ENCODE measurements at places on chromosomes 6 and 20. TPM values are rescaled to one million over a fixed set of nuclear protein-coding genes. Genes with fewer than 3 reads are reported as not detected.

The BMP7 gene
- total RNA-seq: 1.6 TPM

GRCh38 chr6:20102397-20103073, 109.7 kb downstream of the MBOAT1 start:
- H3K4me3 ChIP-seq: no peak overlapping the region
- H3K27me3 ChIP-seq: no peaks in the 10 kb centered on the region
- H3K27ac ChIP-seq: no peak overlapping the region
- DNase-seq: no peak
- no peaks in the 10 kb centered on the region for H3K36me3 ChIP-seq
- no peaks in the 10 kb centered on the region for H3K4me1 ChIP-seq

The SYNGAP1 gene
- total RNA-seq: 12.5 TPM

The WFDC10B gene
- total RNA-seq: not detected

DNA sequence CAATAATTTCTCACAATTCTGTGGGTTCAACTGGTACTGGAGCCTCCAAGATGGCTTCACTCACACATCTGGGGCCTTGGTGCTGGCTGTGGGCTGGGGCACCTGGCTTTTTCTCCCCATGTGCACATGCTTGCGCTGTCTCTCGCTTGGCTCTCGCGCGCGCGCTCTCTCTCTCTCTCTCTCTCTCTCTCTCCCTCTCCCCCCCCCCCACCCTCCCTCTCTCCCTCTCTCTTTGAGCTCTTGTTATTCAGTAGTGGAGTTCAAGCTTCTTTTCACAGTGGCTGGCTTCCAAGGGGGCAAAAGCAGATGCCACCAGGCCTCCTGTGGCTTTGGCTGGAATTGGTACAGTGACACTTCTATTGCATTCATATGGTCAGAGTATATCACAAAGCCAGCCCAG, 10.8 kb upstream of the TBCC start:
- no peaks in the 10 kb centered on the region for H3K27me3 ChIP-seq
- no peaks in the 10 kb centered on the region for H3K4me1 ChIP-seq
- no peak overlapping the region for H3K4me3 ChIP-seq
- no peak for DNase-seq
- H3K27ac ChIP-seq: no peak overlapping the region

The CTCFL gene
- not detected for total RNA-seq

The CDH4 gene
- not detected for total RNA-seq

DNA sequence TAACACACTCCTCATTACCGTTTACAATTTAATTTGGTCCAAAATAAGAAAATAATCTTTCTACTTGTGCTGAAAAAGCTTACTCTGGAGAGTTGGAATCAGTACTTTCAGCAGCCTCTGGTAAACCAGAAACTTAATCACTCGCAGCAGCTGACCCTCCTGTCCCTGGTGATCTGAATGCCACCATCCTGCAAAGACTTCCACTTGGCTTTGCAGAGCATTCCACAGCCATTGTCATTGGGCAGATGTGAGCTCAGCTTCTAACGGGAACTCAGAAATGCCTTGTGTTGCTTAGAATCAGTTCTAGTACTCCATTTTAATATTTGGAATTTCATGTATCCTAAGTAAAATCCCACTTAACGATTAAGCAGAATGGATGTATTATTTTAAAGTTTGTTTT, 59.7 kb downstream of the PHACTR1 start:
- H3K27me3 ChIP-seq: no peaks in the 10 kb centered on the region
- no peaks in the 10 kb centered on the region for H3K36me3 ChIP-seq
- no peak overlapping the region for H3K4me3 ChIP-seq
- DNase-seq: no peak
- H3K4me1 ChIP-seq: no peaks in the 10 kb centered on the region
- no peak overlapping the region for H3K27ac ChIP-seq

- no peak overlapping the region for H3K4me3 ChIP-seq
- no peaks in the 10 kb centered on the region for H3K27me3 ChIP-seq
- no peaks in the 10 kb centered on the region for H3K4me1 ChIP-seq
- DNase-seq: no peak
- no peaks in the 10 kb centered on the region for H3K36me3 ChIP-seq
- H3K27ac ChIP-seq: no peak overlapping the region
Measured at GRCh38 chr6:72414657-72415056, 207.2 kb upstream of the KCNQ5 start.

- no peak overlapping the region for H3K4me3 ChIP-seq
- H3K27ac ChIP-seq: no peak overlapping the region
- H3K36me3 ChIP-seq: no peaks in the 10 kb centered on the region
- no peak for DNase-seq
- H3K27me3 ChIP-seq: no peaks in the 10 kb centered on the region
Measured at GRCh38 chr6:46032110-46032998, 16.7 kb upstream of the CLIC5 start.

The FAXC gene
- 5.2 TPM for total RNA-seq

GRCh38 chr20:56788671-56789610, 159.8 kb downstream of the TFAP2C start:
- no peak for DNase-seq
- H3K27ac ChIP-seq: peak overlapping the region; percentile 87
- no peak overlapping the region for H3K4me3 ChIP-seq
- no peaks in the 10 kb centered on the region for H3K36me3 ChIP-seq

The NKAIN4 gene
- not detected for total RNA-seq

DNA sequence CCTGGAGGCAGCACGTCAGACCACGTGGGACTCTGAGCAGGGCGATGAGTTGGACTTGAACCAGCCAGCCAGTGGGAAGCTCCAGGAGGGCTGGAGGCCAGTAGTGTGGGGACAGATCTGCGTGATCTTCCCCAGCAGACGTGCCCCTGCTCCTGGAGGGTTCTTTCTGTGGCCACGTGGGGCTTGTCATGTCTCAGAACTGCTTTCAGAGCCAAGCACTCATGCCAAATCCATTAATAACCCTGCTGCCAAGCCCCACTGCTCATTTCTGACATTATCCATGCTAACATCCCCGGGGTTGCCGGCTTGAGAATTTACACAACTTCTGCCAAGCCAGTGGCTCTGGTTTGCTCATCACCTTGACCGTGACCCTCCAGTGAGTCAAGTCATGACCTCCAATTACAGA, 38.3 kb downstream of the SIRPA start:
- H3K27ac ChIP-seq: no peak overlapping the region
- DNase-seq: no peak
- H3K4me3 ChIP-seq: no peak overlapping the region
- H3K36me3 ChIP-seq: no peaks in the 10 kb centered on the region

The CPNE1 gene
- 135 TPM for total RNA-seq

DNA sequence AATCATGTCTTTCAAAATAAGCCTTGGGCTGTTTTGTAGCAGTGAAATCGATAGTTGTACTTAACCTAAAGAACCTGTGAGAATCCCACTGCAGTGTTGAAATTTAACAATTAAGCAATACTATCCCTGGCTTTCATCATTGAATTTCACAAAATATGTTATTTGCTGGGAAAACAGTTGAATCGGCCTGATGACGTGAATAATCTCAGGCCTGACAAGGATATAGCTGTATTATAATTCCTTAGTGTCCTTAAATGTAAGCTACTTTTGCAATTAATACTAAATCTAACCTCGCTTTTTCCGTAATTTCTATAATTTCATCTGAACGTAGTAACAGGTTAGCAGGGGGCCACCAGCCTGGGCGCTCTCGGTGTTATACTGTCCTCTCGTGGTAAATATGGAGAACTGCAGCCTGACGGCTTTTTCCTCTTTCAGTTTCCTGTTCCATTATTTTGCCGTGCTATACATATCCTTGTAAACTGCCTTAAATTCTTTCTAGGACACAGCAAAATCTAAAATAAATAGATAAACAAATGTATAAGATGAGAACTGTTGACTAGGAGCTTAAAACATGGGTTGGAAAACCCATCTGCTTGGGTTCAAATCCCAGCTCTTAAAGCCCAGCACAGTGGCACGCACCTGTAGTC, 24.0 kb downstream of the MTFR2 start:
- no peak for DNase-seq
- H3K4me1 ChIP-seq: no peaks in the 10 kb centered on the region
- H3K27ac ChIP-seq: no peak overlapping the region
- peak overlapping the region; percentile 53 for H3K4me3 ChIP-seq

- H3K27ac ChIP-seq: no peak overlapping the region
- H3K36me3 ChIP-seq: no peaks in the 10 kb centered on the region
- H3K4me3 ChIP-seq: no peak overlapping the region
- no peaks in the 10 kb centered on the region for H3K27me3 ChIP-seq
Measured at GRCh38 chr6:88360203-88360797, 194.2 kb upstream of the CNR1 start.

DNA sequence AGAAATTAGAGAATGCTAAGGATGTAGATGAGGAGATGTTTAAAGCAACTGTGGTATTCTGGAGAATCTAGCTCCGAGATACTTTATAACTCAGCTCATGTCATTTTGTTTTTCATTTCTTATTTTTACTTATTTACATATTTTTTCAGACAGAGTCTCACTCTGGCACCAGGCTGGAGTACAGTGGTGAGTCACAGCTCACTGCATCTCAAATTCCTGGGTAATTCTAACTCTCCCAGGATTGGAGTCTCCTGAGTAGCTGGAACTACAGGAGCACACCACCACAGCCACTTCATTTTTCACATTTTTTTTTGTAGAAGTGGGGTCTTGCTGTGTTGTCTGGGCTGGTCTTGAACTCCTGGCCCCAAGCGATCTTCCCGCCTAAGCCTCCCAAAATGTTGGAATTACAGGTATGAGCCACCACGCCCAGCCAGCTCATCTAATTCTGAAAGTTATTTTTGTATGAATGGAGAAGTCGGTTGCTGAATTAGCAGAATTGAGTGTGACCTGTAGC, 94.3 kb upstream of the FAM8A1 start:
- no peaks in the 10 kb centered on the region for H3K36me3 ChIP-seq
- DNase-seq: no peak
- no peak overlapping the region for H3K4me3 ChIP-seq
- H3K27ac ChIP-seq: no peak overlapping the region

- no peaks in the 10 kb centered on the region for H3K27me3 ChIP-seq
- no peak overlapping the region for H3K27ac ChIP-seq
- no peak overlapping the region for H3K4me3 ChIP-seq
- H3K36me3 ChIP-seq: no peaks in the 10 kb centered on the region
- no peak for DNase-seq
Measured at GRCh38 chr6:124029567-124029966, 225.9 kb downstream of the NKAIN2 start.

DNA sequence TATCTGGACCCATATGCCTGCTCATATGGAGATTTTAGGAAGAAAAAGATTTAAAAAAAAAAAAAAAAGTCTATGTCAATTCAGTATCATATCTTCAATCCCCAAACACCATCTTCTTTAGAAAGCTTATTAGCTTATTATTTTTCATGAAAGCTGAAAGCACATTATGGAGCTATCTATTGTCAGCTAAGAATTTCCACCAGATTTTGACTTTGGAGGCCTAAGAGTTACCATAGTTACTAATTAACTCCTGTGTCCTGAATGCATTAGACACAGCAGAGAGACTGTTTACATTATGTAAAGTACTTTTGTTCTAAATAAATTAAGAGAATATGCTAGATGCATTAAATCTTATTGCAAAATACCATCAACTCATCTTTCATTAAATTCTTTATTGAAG, 255.5 kb upstream of the NRSN1 start:
- no peaks in the 10 kb centered on the region for H3K36me3 ChIP-seq
- no peak overlapping the region for H3K27ac ChIP-seq
- no peak overlapping the region for H3K4me3 ChIP-seq

DNA sequence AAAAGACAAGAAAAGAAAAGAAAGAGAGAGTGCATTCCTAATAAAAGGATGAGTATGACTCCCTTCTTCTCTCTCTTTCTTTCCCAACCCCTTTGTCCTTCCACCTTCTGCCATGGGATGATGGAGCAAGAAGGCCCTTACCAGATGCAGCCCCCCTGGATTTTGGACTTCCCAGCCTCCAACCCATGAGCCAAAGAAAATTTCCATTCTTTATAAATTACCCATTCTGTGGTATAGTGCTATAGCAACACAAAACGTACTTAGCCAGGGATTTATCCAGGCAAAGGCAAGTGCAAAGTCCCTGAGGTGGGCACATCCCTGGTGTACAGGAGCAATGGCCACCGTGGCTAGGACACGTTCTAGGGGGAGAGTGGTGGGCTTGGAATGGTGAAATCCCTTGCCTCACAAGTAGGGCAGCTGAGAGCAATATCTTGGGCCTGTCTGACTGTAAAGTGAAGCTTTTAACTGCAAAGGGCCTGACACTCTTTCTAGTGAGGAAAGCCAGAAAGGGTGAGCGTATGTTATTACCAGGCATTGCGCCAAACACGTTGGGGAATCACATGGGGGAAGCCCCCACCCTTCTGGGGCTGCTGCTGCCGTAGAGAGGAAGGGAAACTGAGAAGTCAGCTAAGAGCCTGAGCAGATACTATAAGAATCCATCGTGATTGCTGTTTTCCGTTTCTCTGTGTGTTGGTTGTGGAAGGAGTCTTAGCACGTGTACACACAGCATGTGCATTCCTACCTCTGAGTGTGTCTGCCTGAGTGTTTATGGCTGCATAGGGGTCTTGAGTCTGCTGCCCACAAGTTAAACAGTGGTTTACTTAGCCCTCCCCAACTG, 50.7 kb upstream of the SIRPA start:
- no peak overlapping the region for H3K4me3 ChIP-seq
- no peaks in the 10 kb centered on the region for H3K36me3 ChIP-seq
- H3K27me3 ChIP-seq: no peaks in the 10 kb centered on the region
- no peak for DNase-seq

DNA sequence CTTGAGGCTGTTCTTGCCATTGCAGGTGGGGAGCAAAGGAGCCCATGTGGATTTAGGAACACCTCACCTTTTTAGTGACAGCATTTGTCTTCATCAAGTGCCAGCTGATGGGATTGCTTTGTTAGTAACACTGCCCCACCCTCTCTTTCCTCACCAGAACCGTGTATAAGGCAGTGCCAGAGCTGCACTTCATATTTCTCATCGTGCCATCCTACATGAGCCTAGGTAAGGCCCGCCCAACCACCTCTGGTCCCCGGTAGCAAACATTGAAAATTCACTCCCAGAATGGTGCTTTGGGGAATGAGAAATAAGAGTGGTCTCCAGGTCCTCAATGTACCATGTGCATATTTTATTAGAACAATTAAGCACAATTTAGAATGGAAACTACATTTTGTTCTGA, 22.7 kb downstream of the CFAP61 start:
- H3K4me1 ChIP-seq: no peaks in the 10 kb centered on the region
- H3K27me3 ChIP-seq: no peaks in the 10 kb centered on the region
- H3K4me3 ChIP-seq: no peak overlapping the region
- no peak for DNase-seq
- no peak overlapping the region for H3K27ac ChIP-seq

GRCh38 chr6:156526081-156526480, 251.1 kb upstream of the ARID1B start:
- no peaks in the 10 kb centered on the region for H3K27me3 ChIP-seq
- H3K27ac ChIP-seq: no peak overlapping the region
- H3K4me3 ChIP-seq: no peak overlapping the region
- no peak for DNase-seq
- no peaks in the 10 kb centered on the region for H3K36me3 ChIP-seq
